ENCODE measurements at places on chromosomes 16 and 17. TPM values are rescaled to one million over a fixed set of nuclear protein-coding genes. Genes with fewer than 3 reads are reported as not detected.

DNA sequence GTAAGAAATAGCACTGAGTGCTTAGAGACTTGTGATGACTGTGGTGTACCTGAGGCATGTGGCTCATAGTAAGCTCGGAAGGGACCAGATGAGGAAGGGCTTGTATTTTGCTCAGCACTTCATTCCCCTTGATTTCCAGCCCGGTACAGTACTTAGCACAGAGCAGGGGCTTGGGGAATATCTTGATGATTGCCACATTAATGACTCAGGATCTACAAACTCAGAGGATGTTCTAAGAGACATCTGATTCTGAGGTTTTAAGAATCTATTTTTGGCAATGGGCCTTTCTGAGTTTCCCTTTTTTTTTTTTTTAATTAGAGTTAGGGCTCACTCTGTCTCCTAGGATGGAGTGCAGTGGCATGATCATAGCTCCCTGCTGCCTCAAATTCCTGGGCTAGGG is 9.1 kb downstream of the ASPHD1 start:
- no peak for DNase-seq

EFCAB13 gene
- total RNA-seq, result 5.9 TPM

RTN4RL1 gene
- total RNA-seq, result 0.21 TPM

- peak; percentile 17 for DNase-seq
Measured at GRCh38 chr17:17994271-17995069, 21.8 kb downstream of the DRC3 start.

METTL2A gene
- total RNA-seq, result 24.7 TPM

GRCh38 chr16:2459647-2460390 is at the start of gene TEDC2:
Gene TEDC2, plus strand, starts transcription at chr16:2460109. Its CDS starts 36 bp downstream, at chr16:2460145.
- DNase-seq, result peak; percentile 99

GRCh38 chr17:18961634-18962493 is 9.9 kb downstream of the SLC5A10 start:
- peak; percentile 22 for DNase-seq

SP6 gene
- total RNA-seq, result 0.28 TPM

- DNase-seq, result no peak
Measured at GRCh38 chr16:22886927-22887326, 73.0 kb downstream of the HS3ST2 start.

CA7 gene
- total RNA-seq, result not detected

MAF gene
- 46.7 TPM for total RNA-seq

DNA sequence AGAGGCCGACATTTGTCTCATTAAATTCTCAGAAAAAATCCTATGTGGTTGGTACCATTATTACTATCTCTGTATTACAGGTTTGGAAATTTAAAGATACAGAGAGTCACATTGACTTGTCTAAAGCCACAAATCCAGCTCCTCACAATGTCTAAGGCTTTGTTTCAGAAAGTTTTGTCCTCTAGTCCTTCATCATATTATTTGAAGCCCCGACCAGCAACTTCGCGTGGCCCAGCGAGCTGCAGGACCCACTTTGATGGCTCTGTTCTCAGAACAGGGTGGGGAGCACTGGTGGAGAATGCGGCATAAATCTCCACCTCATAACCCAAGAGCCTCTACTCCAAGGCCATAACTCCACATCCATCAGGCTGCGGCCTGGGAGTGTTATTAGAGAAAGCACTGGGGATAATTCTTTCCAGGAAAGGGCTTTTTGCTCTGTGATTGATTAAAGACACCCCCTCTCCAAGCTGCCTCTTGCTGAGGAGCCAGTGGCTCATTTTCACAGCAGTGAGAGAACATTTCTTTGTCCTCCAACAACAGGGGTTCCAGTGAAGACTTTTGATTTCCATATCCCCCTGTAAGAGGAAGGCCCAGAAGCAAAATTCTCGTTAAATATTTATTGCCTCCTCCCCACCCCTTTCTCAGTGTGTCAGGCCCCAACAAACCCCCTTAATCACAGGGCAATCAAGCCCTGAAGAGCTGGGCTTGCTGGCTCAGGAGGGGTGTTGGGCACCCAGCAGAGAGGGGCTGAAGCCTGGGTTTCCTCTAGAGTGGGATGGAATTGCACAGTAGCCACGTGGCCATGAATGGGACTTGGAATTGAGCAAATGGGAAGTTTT is 113.7 kb upstream of the CDH11 start:
- DNase-seq, result no peak

- no peak for DNase-seq
Measured at GRCh38 chr17:5758651-5759050, 174.3 kb upstream of the NLRP1 start.

DNA sequence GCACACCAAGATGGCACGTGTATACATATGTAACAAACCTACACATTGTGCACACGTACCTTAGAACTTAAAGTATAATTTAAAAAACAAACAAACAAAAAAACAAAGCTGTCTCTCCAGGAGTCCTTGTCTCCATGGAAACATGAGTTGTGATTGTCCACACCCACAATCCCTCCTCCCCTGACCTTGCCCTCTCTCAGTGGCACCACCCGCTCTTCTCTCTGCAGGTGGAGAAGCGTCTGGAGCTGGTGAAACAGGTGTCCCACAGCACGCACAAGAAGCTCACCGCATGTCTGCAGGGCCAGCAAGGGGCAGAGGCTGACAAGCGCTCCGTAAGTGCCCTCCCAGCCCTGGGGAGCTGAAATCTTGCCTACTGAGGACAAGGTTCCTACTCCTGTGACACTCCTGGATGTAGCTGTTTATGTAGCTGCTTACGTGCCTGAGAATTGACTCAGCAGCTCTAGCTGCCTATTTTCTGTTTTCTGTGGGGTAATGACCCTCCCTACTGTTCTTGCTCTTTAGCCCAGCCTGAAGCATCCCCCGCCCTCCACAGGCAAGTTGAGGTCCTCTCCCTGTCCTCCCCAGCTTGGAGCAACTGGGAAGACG is 107.0 kb downstream of the ARHGAP44 start:
- no peak for DNase-seq

GRCh38 chr16:3501783-3502400 is 1.1 kb downstream of the CLUAP1 start:
- no peak for DNase-seq

DNA sequence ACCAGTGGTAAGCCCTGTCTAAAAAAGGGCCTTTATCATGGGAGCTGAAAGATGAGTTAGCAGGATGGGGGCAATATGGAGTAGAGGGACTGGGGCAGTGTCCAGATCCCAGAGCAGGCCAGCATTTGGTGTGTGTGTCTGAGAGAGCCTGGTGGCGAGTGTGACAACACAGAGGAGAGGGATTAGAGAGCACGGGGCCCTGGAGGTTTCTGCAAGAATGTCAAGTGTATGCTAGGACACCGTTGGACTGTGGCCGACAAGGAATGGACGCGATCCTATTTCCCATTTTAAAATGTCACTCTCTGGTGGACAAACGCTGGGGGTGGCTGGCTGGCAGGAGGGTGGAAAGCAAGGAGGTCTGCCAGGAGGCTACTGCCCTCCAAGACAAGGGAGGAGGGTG is 12.4 kb downstream of the TAC4 start:
- no peak for DNase-seq

- no peak for DNase-seq
Measured at GRCh38 chr17:79977161-79977631, 58.5 kb downstream of the TBC1D16 start.

GRB7 gene
- total RNA-seq, result 3.5 TPM

AMFR gene
- 70.1 TPM for total RNA-seq

GRCh38 chr16:16861546-16861945 is 482.6 kb downstream of the NPIPA7 start:
- DNase-seq, result peak; percentile 54
